ENCODE measurements at places on chromosomes 7 and 10.

DNA sequence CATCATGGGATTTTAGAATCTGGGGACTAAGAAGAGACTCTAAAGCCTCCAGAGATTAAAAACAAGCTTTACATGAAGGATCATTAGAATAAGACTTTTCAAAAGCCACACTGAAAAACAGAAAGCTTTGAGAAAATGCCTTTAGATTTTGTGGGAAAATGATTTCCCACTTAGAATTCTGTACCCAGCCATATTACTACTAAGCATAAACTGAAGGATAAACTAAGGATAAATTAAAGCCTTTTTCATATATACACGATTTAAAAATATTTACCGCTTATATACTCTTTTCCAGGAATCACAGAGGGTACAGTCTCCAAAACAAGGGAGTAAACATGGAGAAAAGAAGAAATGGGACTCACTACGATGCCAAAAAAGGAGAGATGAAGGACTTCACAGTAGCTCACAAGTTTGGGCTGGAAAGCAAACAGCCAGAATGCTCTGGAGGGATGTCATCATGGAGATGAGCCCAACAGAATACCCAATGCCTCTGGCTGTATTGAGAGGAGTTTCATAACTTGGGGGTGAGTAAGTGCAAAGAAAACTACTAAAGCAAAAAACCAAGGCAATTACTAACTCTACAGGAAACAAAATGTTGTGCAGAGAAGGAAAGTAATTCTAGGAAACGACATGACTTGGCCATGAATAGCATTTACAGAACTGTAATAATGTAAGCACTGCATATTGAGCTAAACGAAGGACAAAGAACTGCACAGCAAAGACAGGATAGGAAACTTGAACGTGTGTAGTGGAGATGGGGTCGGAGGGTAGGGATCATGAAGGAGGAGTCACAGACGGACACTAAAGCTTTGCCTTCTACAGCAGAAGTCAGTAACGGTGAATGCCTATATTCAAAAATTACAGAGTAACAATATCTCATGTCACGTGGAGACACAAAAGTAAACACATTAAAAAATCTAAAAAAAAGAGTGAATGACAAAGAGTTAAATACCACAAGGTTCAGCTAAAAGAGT lies 61.4 kb upstream of the ASAH2 start:
- DNase-seq, result peak; percentile 88

GRCh38 chr7:47088329-47089067 lies 493.4 kb downstream of the TNS3 start:
- peak; percentile 62 for DNase-seq

- DNase-seq, result no peak
These were observed 45.7 kb downstream of the IMMP2L start for GRCh38 chr7:111516612-111517011.

DNA sequence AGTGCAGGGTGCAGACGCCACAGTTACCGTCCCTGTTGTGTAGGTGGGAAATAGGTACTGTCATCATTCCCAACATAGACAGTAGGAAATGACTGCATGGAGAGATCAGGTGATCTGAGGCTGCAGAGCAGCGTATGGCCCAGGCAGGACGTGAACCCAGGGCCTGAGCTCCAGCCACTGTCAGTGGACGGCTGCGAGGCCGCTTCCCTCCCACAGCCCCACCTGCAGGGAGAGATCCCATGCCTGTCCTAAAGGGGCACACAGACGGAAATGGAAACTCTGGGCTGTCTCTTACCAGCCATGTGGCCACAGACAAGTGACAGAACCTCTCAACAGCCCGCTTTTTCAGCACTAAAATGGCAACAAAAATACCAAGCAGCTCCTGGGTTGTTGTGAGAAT lies 44.5 kb upstream of the MNX1 start:
- no peak for DNase-seq

GRCh38 chr7:143499743-143500348 lies 22.2 kb downstream of the TAS2R41 start:
- DNase-seq, result peak; percentile 52

DNA sequence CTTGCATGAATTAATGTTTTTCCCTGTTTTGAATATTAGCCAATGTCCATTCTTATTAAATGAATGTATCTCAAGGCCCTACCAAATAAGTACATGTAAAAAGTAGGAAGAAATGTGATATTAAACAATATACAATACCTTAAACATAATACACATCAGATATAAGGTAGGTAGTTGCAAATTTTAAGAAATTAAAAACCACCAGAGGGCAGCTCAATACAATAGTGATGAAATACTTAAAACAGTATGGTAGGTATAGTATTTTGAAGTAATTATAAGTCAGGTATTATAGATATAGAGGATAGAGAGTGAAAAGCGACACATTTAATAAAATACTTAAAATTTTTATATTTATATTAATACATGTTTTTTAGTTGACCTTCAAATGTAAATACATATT lies 43.6 kb upstream of the CDK14 start:
- DNase-seq, result peak; percentile 45

GRCh38 chr7:1541431-1542162 lies 11.1 kb downstream of the MAFK start:
- no peak for DNase-seq

GRCh38 chr7:73870041-73870492 lies 9.1 kb downstream of the TMEM270 start:
- DNase-seq, result no peak

DNA sequence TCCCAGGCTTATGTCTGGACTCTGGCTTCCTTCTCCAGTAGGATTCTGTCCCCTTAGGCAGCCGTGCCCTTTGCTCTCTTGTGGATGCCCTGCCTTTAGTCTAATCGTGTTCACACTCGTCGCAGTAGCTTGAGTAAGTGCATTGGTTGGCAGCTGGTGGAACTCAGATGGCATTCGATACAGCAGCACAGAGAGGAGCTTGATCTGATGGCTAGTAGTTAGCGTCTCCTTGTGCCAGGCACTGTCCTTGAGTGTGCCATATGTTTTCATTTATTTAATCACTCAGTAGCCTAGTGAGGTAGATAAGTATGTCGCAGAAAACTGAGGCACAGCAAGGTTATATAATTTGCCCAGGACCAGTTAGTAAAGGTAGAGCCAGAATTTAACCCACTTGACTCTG lies 18.2 kb upstream of the PARP12 start:
- DNase-seq, result no peak

DNA sequence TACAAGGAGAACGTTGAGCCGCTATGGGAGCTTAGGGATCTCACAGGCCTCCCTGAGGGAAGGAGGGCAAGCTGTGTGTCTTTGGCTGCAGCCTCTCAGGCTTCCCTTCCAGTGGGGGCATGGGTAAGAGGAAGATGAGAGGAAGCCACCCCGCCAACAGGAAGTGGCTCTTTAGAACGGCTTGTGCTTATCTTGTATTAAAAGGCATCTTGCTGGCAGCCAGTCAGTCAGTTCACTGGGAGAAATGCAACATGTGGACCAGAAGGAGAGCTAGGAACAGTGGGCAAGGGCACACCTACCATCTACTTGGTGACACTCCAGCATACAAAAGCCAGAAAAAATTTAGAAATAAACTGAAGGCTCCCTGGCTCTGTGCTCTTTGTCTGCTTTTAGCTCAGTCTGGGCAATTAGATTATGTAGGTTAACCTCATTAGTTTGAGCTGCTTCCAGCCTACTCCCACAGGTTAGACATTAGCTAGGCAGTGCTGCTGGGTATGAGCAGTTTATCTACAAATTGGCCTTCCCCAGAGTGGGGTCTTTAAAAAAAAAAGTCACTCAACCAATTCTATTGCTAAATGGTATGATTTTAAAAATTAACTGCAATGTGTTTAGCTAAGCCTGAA lies 595.9 kb downstream of the KCNMA1 start:
- no peak for DNase-seq
